GM06990 (cell line): ENCODE measurements at places on chromosomes 1 and 21.
A peak's percentile ranks its signal among the peaks of the same experiment; 100 is the strongest.

DNA sequence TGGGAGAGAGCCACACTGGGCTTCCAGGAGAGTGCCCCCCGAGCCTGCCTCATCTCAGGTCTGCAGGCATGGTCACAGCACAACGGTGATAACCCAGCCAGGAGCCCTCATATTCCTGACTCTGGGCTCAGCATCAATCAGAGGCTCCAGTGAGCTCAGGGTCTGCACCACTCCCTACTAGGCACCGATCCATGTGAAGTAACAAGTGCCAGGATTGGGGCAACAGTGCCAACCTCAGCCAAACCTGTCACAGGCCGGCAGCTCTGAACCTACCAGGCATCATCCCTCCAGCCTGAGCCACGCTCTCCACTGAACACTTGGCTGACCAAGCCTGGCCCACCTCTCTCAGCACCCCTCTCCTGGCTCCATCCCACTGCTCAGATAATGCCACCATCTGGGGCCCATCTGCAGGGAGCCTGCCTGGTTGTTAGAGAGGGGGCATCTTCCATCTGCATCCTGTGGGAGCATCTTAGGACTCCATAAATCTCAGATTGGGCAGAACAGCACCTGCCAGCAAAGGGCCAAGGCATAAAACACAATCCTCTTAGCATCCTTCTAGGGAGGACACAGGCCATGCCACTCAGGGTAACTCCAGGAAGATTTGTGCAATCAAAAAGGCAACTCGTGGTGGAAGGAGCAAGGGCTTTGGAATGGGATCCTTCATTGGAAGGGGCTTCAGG lies 213.7 kb upstream of the CSF3R start:
- DNase-seq = no peak

DNA sequence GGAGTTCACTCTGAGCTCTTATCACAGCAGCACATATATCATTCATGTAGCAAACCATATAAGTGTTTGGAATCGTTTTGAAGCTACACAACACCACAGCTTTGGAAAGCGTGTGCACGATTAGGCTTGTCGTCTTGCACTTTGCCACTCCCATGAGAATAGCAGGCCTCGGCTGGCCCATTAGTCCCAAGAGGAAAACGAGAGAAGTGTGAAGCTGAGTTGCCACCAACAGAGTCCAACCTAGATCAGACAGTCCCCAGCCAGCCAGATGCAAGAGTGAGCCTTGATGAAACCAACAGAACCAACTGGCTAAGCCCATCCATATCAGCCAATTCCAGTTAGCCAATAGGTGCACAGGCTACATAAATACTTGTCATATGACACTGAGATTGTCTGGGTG lies 238.4 kb downstream of the C1orf94 start:
- DNase-seq = no peak

- no peak for DNase-seq
Measured at GRCh38 chr1:201028461-201028889, 5.0 kb upstream of the KIF21B start.

- peak; percentile 71 for DNase-seq
Measured at GRCh38 chr1:38028105-38028591, 15.6 kb downstream of the UTP11 start.

DNA sequence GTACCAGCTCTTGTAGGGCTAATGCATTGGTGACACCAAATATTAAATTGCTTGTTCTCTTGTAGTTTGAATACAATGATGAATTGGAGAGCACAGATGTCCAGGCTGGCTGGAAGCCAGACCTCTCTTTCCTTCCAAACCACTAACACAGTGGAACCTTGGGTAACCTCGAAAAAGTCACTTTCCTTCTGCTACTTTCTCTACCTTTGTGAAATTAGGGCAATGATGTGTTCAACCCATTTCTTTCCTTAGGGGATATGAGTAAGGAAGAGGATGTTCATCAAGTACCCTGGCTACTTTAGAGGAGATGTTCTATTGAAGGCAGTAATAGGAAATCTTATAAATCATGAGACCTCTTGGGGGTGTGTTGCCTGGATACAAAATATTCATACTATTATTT lies 55.7 kb downstream of the XCL2 start:
- no peak for DNase-seq

- no peak for DNase-seq
Measured at GRCh38 chr1:198328458-198329032, 171.7 kb downstream of the NEK7 start.

DNA sequence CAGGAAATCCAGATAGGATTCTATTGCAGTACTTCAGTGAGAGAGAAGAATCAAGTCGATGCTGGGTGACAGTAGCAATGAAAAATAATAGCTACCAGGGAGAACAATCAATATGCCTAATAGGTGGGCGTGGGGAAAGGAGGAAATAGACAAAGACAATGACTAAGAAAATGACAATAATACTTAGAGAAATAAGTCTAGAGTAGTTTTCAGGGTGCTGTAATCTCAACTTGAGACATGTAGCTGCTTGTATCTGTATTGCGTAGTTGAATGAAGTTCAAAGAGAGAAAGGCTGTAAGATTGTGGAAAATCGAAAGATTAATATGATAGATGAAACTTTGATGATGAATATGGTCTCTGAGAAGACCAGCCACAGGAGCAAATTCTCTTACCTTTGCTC lies 2.6 kb downstream of the STXBP3 start:
- DNase-seq = no peak

GRCh38 chr1:21332554-21333311 lies 42.5 kb upstream of the ECE1 start:
- no peak for DNase-seq

- DNase-seq = no peak
Measured at GRCh38 chr1:220828950-220829586, 42.4 kb downstream of the MTARC1 start.

GRCh38 chr1:170664828-170665612 lies 1.1 kb downstream of the PRRX1 start:
- no peak for DNase-seq

DNA sequence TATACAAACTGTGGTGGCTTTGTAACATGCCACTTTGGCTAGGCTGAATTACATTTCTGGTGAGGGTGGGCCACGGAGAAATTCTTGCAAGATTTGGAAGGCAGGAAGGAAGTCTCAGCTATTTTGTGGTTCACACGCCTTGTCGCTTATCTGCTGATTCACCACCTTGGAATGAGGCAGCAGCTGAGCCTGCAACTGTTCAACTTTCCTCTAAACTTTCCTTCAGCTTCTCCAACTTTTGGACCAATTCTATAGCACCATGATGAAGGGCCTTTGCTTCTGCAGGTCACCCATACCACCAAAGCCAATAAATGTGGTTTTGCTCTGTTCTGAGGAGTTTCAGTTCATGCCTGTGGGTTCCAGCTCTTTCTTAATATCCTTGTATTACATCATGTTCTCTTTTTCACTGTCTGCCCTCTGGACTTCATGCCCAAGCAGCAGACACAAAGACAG lies 337.6 kb upstream of the SNX7 start:
- DNase-seq = no peak

DNA sequence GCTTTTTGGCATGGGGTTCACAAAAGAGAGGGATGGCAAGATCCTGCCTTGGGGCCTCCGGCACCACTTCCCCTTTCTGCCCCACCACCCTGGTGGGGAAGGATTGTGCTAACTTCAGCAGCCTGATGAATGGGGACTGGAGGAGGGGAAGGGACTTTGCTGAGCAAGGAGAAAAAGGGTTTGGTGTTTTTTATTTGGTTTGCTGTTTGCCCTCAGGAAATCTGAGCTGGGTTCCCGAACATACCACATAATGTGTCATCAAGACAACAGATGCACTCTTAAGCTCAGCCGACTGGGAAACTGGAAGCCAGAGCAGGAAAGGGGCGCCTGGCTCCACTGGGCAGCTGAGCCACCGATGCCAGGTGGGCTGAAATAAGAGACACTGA lies 19.8 kb downstream of the OLFML2B start:
- DNase-seq = no peak

GRCh38 chr21:45724345-45724961 lies 80.9 kb downstream of the PCBP3 start:
- no peak for DNase-seq

GRCh38 chr21:14722841-14723483 lies 176.8 kb upstream of the SAMSN1 start:
- no peak for DNase-seq

DNA sequence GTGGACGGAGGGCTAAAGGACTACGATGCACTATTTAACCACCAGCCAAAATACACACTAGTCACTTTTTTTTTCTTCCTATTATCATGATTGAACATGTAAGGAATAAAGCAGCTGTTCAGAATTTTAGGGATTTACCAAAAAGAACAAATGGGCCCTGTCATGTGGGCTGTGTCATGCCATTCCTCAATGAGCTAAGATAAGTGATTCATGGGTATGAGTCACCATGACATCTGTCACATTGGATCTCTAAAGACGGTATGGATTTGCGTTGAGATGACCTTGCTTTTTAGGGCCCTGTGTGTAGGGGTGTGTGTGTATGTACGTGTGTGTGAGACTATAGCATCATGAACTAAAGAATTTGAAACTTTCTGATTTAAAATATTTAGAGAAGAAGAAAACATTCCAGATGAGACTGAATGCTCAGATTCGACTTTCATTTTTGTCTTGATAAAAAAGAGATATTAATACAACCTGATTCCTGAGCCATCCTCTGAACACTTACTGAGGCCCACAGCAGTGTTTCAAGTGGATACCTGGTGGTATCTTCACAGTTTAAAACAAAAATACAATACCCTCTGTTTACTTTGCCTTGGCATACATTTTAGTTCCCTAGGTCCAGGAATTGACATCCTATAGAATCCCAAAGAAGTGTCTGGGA lies 246.1 kb upstream of the DUSP10 start:
- DNase-seq = no peak

DNA sequence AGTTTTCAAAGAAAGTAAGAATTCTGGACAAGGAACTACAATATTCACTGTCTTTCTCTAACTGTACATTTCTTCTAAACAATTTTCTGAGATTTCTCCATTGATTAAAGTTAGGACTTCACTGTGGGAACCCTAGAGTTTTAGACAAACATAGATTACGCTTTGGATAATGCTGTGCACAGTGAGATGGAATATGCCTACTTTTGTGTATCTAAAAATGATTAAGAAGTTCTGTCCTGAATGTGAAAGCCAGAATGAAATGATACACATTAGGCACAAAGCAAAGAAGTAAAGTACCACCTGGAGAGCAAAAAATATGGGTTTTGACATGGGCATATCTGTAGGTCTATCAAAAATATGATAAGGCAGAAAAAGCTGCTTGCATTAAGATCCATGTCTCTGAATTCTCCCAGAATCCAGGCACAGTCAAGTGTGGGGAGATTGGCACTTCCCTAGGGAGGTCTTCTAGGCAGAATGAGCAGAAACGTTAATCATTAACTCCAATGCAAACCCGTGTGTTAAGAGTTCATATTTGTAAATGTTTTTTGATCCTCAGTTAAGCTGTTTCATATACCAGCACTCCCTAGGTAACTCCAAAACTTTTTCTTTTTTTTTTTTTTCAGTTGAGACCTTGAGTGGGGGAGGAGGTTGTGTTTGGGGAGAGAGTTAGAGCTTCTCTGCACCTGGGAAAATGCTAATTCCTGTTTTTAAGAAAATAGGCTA lies 467.1 kb downstream of the LMO4 start:
- DNase-seq = no peak

- no peak for DNase-seq
Measured at GRCh38 chr1:209095627-209096595, 487.6 kb upstream of the CAMK1G start.

DNA sequence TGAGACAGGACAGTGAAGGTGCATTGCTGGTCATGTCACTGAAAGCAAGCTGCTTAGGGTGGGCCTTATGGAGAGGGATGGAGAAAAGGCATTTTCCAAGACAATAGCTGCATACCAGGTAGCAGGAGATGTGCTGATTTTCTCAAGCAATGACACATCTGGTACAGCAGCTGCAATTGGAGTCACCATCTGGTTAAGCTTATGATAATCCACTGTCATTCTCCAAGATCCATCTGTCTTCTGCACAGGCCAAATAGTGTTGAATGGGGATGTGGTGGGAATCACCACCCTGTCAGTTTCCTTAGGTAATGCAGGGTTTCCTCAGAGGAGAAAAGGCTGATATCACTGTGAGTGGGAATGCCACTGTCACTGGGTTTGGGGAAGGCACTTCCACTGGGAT lies 54.6 kb downstream of the ADSS2 start:
- DNase-seq = no peak

GRCh38 chr1:205287767-205288559 lies 33.6 kb downstream of the NUAK2 start:
- peak; percentile 90 for DNase-seq

DNA sequence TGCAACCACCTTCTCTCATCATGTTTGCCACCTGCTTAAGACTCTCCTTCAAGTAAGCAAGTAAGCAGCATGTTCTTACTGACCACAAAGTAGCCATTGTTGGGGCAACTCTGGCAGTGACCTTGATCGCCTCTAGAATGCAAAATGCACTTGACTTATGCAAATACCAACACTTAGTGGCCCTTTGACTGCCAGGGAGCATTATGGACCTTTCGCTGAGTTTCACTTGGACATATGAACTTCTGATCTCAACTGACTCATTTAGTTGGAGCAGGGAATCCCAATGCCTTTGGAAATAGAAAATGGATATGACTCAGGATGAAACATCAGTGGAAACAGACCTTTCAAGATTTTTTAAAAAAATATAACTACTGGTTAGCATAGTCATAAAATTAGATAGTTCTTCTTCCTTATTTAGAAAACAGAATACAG lies 6.1 kb upstream of the PLA2G5 start:
- no peak for DNase-seq

DNA sequence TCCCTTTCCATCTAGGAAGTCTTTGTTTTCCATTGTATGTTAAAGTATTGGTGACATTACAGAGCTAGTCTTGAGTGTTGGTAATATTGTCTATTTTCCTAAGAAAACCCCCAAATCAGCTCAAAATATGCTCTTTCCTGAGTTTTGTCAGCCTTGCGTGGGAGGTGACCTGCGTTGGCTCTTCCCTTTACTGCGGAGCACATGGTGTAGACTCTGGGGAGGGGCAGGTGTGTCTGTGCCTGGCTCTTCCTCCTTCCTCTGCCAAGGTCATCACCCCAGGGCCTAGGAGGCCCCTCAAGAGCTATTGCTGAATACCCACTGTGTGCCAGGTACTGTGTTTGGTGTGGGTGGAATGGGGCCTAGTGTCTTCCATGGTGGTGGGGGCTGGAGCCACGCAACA lies 33.4 kb downstream of the CACNA1E start:
- DNase-seq = no peak

DNA sequence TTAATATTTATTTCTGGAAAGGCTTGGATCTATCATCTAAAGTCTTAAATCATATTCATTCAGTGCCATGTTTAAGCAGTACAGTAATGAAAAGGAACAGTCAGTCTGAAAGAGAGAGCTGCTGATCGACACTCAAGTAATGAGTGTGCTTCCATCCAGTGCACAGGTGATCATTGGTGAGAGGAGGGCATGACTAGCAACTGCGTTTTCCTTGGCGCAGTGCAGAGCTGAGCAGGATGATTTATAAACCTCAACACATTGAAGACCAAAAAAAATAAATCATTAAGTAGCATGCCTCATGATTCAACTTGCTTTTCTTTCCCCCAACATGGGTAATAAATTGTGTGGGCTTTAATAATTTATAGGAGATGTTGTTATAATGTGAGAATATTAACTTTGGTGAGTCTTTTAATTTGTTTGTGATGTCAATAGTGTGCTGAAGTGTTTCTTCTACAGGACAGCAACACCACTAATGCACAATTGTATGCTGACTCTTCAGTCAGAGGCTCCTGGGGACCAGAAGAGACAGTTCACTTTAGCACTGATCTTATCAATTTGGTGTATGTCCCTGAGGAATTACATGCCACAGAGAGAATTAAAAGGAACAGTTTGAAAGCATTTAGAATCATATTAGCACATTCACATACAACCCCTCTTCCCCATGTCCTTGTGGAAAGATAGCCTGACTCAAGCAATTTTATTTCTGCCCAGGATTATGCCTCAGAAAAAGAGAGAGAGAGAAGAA lies 199.7 kb upstream of the ADGRL2 start:
- DNase-seq = no peak

GRCh38 chr1:44565259-44565750 lies 109.0 kb downstream of the TMEM53 start:
- no peak for DNase-seq
